Thymus (tissue), 14 donors: ENCODE measurements at places on chromosomes 5 and 9. TPM values are rescaled to one million over a fixed set of nuclear protein-coding genes. Genes with fewer than 3 reads are reported as not detected.

DNA sequence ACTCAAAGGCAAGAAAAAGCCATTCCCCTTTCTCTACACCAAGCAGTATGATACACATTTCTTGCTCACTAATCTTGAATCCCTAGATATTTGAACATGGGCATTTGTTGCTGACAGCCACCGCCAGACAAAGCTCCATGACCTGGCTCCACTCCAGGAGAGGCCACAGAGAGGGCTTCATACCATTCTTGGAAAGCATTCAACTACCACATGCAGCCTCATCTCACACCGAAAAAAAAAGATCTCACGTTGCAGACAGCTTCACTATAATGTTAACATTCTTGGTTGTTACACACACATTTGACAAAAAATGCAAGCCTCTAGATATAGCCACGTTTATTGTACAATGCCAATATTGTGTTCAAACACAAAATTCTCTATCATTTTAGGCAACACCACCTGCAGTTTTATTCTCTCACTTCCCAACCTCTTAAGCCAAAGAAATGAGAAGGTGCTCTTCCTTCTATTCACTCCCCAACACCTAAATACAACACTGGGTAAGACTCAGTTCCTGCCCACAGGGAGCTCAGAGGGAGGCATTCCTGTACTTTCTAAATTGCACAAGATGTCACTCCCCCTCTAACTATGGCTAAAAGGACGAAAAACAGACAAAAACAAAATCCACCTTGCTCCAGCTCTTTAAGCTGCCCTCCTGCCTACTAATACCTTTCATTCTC, 222.4 kb downstream of the TSSK1B start:
- no peaks in the 10 kb centered on the region for H3K27me3 ChIP-seq
- no peak overlapping the region for H3K27ac ChIP-seq
- H3K36me3 ChIP-seq = no peaks in the 10 kb centered on the region
- H3K4me3 ChIP-seq = no peak overlapping the region
- no peak for DNase-seq

ADGRV1 gene
- 2.2 TPM for total RNA-seq

GRCh38 chr5:103369125-103370120, 110.9 kb downstream of the MACIR start:
- no peak for DNase-seq
- H3K36me3 ChIP-seq = no peaks in the 10 kb centered on the region
- no peaks in the 10 kb centered on the region for H3K4me1 ChIP-seq
- no peaks in the 10 kb centered on the region for H3K27me3 ChIP-seq
- H3K4me3 ChIP-seq = no peak overlapping the region

DNA sequence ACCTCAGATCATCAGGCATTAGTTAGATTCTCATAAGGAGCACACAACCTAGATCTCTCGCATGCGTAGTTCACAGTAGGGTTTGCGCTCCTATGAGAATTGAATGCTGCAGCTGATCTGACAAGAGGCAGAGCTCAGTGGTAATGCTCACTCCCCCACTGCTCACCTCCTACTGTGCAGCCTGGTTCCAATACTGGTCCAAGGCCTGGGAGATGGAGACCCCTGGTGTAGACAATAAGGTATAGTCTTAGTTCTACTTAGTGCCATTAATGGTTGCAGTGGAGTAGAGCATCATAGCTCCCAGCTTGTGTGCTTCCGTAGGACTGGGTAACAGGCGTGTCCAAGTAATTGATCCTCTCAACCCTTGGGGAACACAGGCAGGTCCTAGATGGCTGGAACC, 70.4 kb upstream of the ANKRD55 start:
- DNase-seq = no peak
- no peaks in the 10 kb centered on the region for H3K4me1 ChIP-seq
- H3K27ac ChIP-seq = no peak overlapping the region
- H3K4me3 ChIP-seq = no peak overlapping the region

GRCh38 chr9:96025995-96026602, 150.6 kb downstream of the ERCC6L2 start:
- H3K27ac ChIP-seq = no peak overlapping the region
- H3K4me1 ChIP-seq = peaks cover 15% of the 10 kb centered on the region
- no peaks in the 10 kb centered on the region for H3K36me3 ChIP-seq
- H3K27me3 ChIP-seq = peaks cover 91% of the 10 kb centered on the region
- no peak for DNase-seq

DNA sequence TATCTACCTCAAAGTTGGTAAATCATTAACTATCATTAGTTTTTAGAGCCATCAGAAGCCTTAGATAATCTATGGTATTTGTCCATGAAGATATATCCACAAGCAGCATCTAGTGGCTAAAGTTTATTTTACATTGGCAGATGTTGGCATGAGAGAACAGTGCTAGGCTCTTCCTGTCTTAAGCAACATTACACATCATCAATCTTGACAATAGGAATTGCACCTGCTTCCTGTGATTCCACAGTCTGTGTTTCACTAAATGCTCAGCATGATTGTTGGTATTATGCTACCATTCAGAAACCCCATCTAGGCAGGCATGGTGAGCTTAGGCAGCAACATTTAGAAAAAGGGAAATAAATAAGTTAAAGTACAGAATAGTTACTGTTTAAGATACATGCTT, 246.6 kb downstream of the SLCO4C1 start:
- DNase-seq = no peak
- no peak overlapping the region for H3K4me3 ChIP-seq
- H3K27ac ChIP-seq = no peak overlapping the region
- H3K27me3 ChIP-seq = no peaks in the 10 kb centered on the region

- H3K4me3 ChIP-seq = no peak overlapping the region
- no peaks in the 10 kb centered on the region for H3K4me1 ChIP-seq
- no peak overlapping the region for H3K27ac ChIP-seq
- no peaks in the 10 kb centered on the region for H3K36me3 ChIP-seq
- no peak for DNase-seq
Observed at GRCh38 chr5:23302438-23302837, 205.0 kb upstream of the PRDM9 start.

LPAR1 gene
- total RNA-seq = 8.4 TPM

SH3GL2 gene
- 0.38 TPM for total RNA-seq

NEUROG1 gene
- total RNA-seq = 0.14 TPM

GRCh38 chr5:143313298-143313852, 90.1 kb downstream of the NR3C1 start:
- DNase-seq = no peak
- H3K4me3 ChIP-seq = no peak overlapping the region
- H3K27me3 ChIP-seq = no peaks in the 10 kb centered on the region

ZNF300 gene
- total RNA-seq = 7.7 TPM

DNA sequence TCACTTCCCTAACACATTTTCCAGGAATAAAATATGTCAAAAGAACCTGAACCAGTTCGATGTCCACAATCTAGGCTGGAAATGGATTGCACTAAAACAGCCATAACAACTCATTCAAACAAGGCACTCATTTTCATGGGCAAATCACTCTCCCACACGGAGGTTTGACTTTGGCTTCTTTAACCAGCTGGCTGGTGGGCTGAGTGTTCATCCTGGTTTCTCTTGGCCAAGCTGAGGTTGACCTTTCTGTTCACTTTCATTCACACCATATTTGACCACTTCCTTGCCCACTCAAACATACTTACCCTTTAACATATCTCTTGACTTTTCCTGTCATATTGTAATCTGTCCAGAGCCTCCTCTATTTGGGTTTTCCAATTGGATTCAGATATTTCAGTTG, 5.4 kb downstream of the IL7R start:
- peaks cover 9% of the 10 kb centered on the region for H3K4me1 ChIP-seq
- H3K27ac ChIP-seq = no peak overlapping the region
- H3K27me3 ChIP-seq = no peaks in the 10 kb centered on the region
- DNase-seq = no peak

ZNF658 gene
- 7.2 TPM for total RNA-seq

DNA sequence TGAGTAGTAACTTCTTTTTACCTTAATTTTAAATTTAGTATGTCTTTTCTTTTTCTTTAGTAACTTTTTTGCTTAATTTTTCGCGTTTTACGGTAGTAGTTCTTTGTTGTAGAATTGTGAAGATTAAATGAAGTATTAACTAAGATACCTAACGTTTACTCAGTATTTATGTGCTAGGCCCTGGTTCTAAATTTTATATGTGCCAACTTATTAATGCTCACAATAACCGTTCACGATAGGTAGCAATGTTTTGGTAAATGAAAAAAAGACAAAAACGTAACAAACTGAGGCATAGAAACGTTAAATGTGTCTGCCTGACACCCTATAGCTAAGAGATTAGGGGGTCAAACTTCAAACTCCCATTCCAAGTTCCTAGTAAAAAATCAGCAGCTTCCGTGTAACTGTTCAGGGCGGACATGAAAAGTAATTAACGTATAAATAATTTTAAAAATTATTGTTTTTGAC, 1.2 kb downstream of the MRPS30 start:
- H3K36me3 ChIP-seq = peaks cover 20% of the 10 kb centered on the region
- H3K4me3 ChIP-seq = peak overlapping the region; percentile 86
- DNase-seq = no peak
- no peaks in the 10 kb centered on the region for H3K4me1 ChIP-seq

- H3K36me3 ChIP-seq = no peaks in the 10 kb centered on the region
- no peaks in the 10 kb centered on the region for H3K4me1 ChIP-seq
- no peaks in the 10 kb centered on the region for H3K27me3 ChIP-seq
- DNase-seq = no peak
- H3K27ac ChIP-seq = no peak overlapping the region
Observed at GRCh38 chr5:159531554-159532105, 201.3 kb upstream of the IL12B start.

DNA sequence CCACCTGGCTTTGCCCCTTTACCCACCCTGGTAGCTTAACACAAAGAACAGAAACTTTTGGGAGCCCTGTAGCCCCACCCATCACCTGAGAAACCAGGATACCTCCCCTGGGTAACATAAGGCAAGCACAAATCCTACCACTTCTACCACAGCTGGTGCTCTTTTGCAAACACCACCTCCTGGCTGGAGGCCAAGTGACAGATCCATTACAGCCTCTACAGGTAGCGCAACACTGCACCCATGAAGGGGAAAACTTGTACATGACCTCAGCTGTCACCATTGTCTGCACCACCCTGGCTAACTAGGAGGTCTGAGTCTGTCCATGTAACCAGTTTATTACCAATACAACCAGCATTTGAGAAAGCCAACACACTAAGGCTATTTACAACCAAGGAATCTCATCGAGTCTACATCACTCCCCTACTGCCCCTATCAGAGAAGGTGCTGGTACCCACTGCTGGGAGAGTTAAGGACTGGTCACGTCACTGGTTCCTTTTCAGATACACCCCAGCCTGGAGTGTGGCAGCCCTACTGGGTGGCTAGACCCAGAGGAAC, 128.6 kb downstream of the PJA2 start:
- H3K27ac ChIP-seq = no peak overlapping the region
- no peak overlapping the region for H3K4me3 ChIP-seq
- H3K4me1 ChIP-seq = no peaks in the 10 kb centered on the region
- H3K27me3 ChIP-seq = no peaks in the 10 kb centered on the region
- no peak for DNase-seq
- H3K36me3 ChIP-seq = no peaks in the 10 kb centered on the region

PROB1 gene
- 0.76 TPM for total RNA-seq

DNA sequence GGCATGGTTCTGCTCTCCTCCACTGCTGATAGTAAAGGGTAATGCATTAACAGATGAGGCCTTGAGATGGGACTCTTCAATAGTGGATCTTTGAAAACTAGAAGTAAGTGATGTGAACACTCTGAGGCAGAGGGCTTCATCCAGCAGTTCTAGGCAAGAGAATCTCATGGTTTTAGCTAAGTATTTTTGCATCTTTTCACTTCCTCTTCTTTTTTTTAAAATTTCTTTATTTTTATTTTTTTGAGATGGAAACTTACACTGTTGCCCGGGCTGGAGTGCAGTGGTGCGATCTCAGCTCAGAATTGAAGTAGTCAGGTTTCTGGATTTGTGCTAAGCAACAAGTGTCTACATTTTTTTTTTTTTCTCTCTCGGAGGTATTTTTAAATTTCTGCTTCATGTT, 101.9 kb downstream of the MTRR start:
- no peak for DNase-seq
- H3K4me1 ChIP-seq = no peaks in the 10 kb centered on the region
- no peak overlapping the region for H3K27ac ChIP-seq

HEXB gene
- 54.9 TPM for total RNA-seq

DNA sequence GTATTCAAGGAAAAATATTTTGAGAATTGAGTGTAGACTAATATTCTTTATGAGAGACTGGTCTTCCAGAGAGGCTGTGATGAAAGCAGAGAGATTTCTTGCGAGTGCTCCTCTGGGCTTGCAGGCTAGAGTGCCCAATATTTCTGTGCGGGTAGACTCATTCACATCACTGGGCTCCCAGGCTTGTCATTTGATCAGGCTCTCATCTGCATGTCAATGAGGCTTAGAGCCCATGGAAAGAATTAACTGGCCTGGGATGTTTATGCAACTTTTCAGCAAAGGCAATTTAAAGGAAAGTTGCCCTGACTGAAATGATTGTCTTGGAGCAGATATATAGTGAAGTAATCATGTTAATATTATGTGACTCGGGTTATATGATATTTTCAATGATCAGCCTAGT, 42.3 kb downstream of the SNCAIP start:
- H3K36me3 ChIP-seq = no peaks in the 10 kb centered on the region
- no peak overlapping the region for H3K27ac ChIP-seq
- no peak overlapping the region for H3K4me3 ChIP-seq

- H3K4me3 ChIP-seq = no peak overlapping the region
- H3K27me3 ChIP-seq = no peaks in the 10 kb centered on the region
- peaks cover 5% of the 10 kb centered on the region for H3K36me3 ChIP-seq
- DNase-seq = no peak
- peaks cover 47% of the 10 kb centered on the region for H3K4me1 ChIP-seq
- H3K27ac ChIP-seq = peak overlapping the region; percentile 70
Observed at GRCh38 chr5:180806351-180807011, 3.9 kb upstream of the MGAT1 start.

DNA sequence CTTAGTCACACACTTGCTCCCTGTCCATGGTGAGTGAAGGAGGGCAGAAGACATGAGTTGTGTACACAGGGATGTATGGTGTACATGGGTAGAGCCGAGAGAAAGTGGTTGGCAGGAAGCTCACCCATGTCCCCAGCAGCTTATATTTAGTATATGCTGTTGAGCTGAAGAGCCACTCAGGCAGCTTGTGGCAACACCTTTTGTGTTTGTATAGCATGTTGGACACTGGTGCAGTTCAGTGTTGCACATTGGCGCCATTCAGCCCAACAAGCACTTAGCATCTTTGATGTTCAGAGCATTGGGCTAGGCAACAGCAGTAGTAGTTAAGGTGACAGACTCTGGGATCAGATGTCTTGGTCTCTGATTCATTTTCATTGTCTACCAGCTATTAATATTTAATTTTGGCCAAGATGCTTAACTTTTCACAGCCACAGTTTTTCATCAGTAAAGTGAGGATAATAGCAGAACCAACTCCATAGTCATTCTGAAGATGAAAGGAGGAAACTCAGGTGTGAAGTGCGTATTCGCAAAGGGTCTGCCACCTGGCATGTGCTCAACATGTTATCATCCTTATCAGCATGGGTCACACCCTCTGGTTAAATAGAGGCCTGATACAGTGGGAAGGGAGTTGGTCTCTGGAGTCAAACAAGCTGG, 184.8 kb downstream of the NR3C1 start:
- DNase-seq = no peak
- H3K4me1 ChIP-seq = peaks cover 75% of the 10 kb centered on the region
- H3K27ac ChIP-seq = no peak overlapping the region
- H3K27me3 ChIP-seq = no peaks in the 10 kb centered on the region
- peaks cover 8% of the 10 kb centered on the region for H3K36me3 ChIP-seq

GRCh38 chr9:105114964-105115728, 129.3 kb upstream of the SLC44A1 start:
- peaks cover 48% of the 10 kb centered on the region for H3K4me1 ChIP-seq
- no peaks in the 10 kb centered on the region for H3K36me3 ChIP-seq

- H3K4me3 ChIP-seq = no peak overlapping the region
- H3K36me3 ChIP-seq = no peaks in the 10 kb centered on the region
- DNase-seq = no peak
- H3K27me3 ChIP-seq = no peaks in the 10 kb centered on the region
- H3K4me1 ChIP-seq = no peaks in the 10 kb centered on the region
- H3K27ac ChIP-seq = no peak overlapping the region
Observed at GRCh38 chr9:78386773-78387172, 89.8 kb downstream of the PSAT1 start.
